ENCODE measurements at places on chromosomes 6 and 20.

DNA sequence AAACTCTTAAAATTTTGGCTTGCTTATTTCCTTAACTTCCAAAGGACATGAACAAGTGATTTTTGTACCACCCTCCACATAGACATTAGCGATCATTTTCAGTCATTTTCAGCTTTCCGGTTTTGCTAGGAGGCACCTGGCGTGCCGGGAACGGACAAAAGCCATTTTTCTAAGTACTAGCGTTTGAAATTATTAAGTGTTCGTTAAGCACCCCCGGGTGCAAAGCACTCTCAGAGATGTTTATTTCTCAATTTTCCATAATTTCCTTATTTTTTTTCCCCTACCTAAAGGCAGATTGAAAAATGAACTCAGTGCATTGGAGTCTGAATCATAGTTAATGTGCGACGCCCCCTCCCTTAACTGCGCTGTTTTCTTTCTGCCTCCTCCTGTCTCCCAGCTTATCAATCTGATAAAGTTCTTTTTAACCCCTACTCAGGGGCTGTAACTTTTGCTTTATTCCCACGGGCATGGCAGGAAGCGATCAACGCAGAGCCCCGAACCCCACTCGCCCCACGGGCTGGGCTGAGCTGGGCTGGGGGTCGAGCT is 58.2 kb downstream of the ZNF831 start:
- DNase-seq, result no peak

GRCh38 chr20:40718982-40719729 is 30.1 kb upstream of the MAFB start:
- no peak for DNase-seq

GRCh38 chr6:40573221-40573620 is 13.9 kb downstream of the LRFN2 start:
- DNase-seq, result no peak

DNA sequence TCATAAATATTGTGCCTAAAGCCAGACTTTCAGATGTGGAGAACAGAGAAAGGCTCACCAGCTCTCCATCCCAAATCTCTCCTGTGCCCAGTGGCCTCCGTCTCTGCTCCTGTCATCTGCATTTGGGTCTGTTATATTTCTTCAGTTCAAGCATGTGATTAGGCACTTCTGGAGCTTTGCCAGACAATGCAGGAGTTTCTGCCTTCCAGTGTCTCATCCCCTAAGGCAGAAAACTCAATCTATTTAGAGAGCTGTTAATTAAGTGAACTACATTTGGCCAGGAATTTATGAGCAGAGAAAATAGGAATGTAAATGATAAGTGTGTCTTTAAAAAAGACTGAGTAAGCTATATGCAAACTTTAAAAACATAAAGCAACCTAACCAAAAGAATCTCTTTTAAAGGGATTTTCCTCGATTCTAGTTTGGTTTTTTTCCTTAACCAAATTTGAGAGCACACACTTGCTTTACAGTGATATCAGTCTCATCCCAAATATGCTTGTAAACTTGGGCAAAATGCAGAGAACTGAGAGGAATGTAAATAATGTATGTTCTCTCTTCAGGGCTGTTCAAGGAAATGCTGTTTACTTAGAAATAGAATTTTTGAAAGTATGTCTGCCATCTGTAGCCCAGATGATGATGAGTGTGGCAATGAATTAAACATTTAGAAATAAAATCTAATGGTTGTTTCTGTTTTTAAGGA is 113.9 kb downstream of the ELOVL4 start:
- no peak for DNase-seq

DNA sequence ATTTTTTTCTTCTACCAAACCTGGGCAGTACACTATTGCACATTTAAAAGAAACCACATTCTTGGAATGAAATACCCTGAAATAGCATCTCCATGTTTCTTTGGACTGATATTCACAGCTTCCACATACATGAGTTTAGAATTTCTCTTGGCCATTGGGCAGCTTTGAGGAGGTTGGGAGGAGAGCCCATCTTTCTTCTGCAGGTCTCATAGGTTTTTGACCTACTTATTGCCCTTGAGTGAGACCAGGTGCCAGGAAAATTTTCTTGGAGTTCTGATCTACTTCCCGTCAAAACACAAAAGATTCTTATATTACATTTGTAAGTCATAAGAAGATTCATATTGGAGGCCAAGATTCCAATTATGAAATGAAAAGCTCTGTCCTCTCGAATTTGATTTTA is 212.0 kb downstream of the IBTK start:
- DNase-seq, result no peak

DNA sequence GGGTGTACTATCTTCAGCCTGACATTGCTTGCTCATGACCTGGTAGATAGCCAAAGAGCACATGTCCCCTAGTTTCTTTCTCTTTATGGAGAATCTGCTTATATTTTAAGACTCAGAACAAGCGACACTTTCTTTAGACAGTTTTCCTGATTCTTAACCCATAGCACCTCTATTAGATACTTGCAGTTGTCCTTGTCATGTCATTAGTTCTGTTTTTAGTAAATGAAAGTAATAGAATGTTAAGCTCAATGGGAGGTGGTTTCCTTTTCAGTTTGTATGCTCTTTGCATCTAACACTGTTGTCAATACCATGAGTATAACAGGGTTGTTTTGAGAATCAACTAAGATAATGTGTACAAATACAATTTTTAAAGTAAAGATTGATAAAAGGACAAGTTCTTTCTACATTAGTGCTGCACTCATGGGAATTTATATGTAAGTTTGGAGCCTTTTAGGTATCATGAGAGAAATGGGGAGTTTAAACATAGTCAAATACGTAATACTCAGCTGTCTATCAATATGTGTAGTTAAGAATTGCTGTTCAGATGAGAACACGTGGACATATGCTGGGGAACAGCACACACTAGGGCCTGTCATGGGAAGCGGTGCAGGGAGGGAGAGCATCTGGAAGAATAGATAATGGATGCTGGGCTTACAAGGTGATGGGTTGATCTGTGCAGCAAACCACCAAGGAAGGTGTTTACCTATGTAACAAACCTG is 124.3 kb downstream of the GRM1 start:
- no peak for DNase-seq

- no peak for DNase-seq
These were observed 303.7 kb downstream of the UTRN start for GRCh38 chr6:144588697-144589325.

DNA sequence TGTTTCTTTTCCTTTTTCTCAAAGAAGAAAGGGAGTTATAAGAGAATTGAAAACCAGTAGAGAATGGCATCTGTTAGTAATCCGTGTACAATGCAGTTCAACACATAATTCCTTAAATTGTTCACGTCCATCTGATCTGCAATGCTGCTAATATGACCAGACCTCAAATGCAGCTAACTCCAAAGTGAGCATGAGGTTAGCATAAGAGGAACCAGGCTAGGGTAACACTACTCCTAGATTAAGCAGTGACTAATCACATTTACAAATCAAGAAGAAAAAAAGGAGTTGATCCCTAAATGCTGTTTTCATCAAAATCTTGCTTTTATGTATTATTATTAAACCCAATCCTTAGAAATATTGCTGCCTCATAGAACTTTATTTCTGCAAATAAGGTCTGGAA is 432.7 kb upstream of the ARID1B start:
- DNase-seq, result no peak

DNA sequence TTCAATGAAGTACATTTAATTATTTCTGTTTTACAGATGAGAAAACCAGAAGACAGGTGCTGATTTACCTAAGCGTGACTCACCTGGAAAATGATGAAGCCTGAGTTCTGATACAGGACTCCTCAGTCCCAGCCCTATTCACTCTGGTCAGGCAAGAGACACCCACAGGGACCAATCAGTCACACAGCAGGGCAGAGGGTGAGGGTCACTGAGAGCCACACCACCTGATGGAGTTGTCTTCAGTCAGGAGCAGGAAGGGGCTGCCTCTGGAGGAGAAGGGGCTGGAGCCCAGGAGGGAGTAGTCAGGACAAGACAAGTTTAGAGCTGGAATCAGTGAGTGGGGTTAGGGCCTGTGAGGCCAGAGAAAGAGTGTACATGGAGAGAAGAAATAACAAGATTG is 251.2 kb upstream of the MOCS1 start:
- no peak for DNase-seq

- no peak for DNase-seq
These were observed 5.3 kb upstream of the AKAP7 start for GRCh38 chr6:131129689-131130553.

DNA sequence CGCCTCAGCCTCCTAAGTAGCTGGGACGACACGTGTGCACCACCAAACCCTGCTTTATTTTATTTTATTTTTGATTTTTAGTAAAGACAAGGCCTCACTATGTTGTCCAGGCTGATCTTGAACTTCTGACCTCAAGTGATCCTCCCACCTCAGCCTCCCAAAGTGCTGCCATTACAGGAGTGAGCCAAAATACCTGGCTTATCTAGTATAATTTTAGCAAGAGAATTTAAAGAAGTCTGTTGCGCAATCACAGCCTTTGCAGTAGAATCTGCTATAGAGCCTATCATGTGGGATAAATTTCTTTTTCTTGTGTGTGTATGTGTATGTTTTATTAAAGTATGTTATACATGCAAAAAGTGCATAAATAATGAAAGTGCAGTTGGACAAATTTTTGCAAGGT is 92.1 kb upstream of the ANKEF1 start:
- no peak for DNase-seq

DNA sequence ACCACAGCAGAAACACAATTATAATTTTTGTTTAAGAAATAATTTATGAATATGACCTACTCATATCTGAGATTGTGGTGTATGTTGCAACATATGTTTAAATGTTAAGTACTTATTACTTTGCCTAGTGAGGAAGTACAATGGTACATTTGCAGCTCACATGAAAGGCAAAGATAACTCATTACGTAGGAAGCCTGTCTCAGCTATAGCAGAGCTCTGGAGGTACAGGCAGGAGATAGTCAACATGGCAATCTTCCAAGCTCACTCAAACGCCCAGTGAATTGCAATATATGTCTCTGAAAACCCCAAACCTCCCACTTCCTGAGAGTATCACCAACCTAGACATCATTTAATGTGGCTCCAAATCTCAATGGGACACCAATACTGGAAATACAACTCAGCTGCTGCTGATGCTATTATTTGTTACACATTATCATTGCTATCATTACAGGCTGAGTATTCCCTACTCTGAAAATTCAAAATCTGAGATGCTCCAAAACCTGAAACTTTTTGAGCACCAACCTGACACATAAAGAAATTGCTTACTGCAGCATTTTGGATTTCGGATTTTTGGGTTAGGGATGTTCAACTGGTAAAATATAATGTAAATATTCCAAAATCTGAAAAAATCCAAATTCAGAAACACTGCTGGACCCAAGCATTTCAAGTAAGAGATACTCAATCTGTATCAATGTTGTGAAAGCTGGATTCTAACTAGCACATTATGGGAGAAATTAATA is 25.1 kb upstream of the GSTA4 start:
- DNase-seq, result peak; percentile 17

GRCh38 chr6:28747631-28748157 is 176.1 kb downstream of the TRIM27 start:
- no peak for DNase-seq

GRCh38 chr6:3531481-3531880 is 74.6 kb upstream of the SLC22A23 start:
- DNase-seq, result no peak

- DNase-seq, result no peak
These were observed 115.2 kb upstream of the LGSN start for GRCh38 chr6:63434943-63435342.
